Placental pericyte (primary cell): ENCODE measurements at places on chromosomes 11 and 22. TPM values are rescaled to one million over a fixed set of nuclear protein-coding genes. Genes with fewer than 3 reads are reported as not detected.

The OR52A1 gene
- total RNA-seq: not detected in 2 replicates

The SCO2 gene
- 3.7 and 4.9 TPM in 2 replicates for total RNA-seq

The GAS2L1 gene
- total RNA-seq: 9.4 and 42.7 TPM in 2 replicates

The ARHGAP8 gene
- under 0.01 and 0.22 TPM in 2 replicates for total RNA-seq
